ENCODE measurements at places on chromosomes 12 and 14.

DNA sequence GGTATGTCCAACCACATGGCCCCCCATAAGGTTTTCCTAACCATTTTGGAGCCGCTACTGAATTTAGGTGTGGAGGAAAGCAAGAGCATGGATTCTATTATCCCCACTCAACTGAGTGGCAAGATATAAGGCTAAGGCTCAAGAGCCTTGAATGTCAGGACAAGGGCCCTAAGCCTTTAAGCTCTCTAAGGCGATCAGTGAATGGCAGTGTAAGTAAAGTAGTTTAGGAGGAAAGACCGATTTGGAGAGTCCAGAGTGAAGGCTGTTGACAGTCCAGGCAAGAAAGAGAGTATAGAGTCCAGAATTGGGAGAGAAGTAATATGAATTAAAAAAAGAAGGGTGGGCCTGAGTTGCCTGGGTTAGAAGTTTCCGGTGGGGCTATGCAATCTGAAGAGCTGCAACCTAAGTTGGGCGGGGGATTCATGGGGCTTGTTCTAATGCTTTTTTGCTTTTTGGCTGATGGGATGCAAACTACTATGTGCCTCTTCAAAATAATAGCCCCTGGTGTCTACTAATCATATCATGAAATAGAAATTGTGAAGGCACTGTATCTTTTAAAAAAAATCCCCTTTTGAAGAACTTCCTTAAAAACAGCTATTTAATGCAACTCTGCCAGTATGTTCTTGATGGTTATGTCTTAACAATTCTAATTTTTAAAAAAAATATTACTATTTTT, at the start of gene SPIC:
SPIC (plus strand) TSS at position 626 of the 676 bp plus-strand sequence. CDS start 1,569 bp downstream, outside the sequence.
- DNase-seq = no peak

GRCh38 chr12:63897931-63898330, 53.4 kb downstream of the SRGAP1 start:
- DNase-seq = no peak

DNA sequence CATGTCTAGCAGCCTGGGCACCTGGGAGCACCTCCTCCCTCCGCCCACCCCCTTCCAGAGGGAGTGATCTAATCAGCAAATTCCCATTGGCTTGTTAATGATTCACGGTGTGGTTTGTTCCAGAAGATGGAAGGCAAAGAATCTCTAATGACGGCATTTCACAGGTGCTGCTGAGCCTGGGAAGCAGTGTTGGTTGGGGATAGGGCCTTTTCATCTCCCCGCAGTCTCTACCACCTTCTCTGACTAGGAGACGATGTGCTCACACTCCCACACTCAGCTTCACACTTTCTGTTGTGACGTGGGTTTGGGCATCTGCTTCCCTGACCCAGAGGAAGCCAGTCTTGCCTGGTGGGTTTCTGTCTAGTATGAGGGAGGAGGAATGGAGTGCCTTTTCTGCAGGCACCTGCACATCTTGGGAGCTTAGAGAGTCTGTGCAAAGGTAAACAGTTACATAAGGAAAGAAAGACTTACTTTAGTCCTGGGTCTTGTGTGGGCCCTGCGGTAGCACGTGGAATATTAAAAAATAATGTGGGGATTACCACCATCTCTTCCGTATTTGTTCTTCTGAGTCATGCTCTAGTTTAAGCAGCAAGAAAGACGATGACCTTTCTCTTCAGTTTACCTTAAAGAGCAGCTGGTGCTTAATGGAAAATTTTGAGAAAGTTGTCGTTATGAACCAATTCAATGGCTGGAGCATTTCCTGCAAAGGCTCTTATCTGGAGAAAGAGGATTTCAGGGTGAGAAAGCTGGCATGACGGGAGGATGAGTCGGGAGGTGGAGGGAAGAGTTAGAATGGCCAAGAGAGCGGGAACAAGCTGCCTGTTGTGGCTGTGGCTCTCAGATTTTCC, 70.6 kb upstream of the ARHGAP5 start:
- DNase-seq = no peak

GRCh38 chr12:47992776-47993175, 11.5 kb downstream of the COL2A1 start:
- DNase-seq = no peak

- no peak for DNase-seq
These were observed 311.4 kb upstream of the ATP2B1 start for GRCh38 chr12:90020014-90020413.

DNA sequence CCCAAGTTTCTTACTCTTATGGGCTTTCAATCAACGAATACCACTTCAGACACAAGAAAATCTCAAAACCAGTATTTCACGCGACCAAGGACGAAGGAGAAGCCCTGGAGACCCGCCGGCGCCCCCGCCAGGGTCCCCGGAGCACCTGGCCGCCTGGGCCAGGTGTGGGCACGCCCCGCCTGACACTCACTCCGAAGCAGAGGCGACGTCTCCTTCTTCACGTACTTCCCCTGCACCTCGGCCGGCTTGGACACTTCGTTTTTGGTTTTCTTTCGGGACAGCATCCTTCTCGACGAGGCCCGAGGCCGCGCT, 466 bp downstream of the SAV1 start:
- no peak for DNase-seq

DNA sequence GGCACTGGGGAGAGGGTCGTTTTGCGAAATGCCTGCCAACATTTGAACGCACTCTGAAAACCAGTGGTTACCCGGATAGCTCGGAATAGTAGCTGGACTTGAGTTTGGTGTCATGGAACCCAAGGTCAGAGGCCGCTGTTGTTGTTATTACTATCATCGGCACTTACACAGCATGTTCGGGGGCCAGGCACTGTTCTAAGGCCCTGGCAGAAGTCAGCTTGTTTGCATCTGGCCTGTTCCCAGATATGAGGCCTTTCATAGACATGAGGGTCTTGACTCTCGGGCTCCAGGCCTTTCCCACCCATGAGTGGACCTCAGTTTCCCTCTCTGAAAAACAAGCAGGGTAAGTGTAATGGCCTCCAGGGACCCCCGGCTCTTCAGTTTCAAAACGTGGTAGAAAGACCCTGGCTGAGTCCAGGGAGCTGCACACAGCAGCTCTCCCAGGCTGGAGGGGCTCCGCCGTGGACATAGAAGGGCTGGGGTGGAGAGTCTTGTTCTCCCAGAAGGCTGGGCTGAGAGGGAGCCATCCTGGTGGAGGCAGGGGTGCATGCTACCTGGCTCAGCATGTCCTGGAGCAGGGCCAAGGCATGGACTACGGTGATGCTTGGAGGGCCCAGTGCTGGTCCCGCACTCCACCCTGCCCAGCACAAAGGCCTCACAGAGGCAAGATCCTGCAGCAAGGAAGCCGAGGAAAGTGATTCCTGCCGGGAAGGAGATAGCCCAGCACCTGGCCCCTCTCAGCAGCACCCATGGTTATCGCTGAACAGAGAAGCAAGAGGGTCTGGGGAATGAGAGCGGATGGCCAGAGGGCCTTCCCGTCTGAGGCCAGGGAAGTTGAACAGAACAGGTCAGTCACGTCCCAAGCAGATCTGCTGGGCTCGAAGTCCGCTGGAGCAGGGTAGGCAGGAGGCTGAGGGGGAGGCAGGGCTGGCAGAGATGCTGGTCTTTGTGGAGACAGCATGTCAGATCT, 63.5 kb upstream of the C14orf180 start:
- DNase-seq = no peak

DNA sequence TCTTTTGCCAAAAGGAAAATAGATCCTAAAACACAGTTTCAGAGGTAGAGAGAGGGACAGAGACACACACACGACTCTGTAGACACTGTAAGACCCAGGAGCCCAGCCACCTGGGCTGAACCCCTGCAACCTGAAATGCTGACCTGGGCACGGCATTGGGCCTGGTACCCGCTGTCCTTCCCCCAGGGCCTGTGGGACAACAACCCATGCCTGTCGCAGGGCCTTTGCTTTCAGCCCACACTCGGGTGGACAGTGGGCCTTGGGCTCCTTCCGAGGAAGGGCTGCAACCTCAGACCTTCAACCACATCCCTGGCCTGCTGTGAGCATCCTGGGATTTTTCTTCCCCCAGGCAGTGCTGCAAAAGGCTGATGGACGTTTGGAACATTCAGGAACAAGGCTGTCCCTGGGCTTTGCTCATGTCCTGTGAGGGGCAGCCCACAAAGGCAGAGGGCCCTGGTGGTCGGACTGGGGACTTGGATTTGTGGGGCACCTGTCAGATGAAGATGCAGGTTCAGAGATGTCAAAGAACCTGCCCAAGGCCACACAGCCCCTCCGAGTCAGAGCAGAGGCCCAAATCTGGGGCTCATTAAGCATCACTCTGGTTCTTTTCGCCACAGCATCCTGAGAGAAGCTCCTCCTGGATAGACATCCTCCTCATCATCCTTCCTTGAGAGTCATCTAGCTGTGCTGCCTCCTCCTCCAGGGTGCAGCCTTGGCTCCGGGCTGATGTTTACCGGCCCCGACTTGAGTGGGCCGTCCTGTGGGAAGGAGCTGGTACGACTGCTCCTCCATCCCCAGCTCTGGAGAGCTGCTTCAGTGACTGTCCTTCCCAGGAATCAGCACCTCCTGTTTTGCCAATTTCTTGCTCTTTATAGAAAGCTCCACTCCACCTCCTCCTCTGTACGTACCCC, 32.7 kb downstream of the CCDC92 start:
- DNase-seq = no peak

- DNase-seq = no peak
These were observed 34.3 kb upstream of the DICER1 start for GRCh38 chr14:95191445-95192199.

DNA sequence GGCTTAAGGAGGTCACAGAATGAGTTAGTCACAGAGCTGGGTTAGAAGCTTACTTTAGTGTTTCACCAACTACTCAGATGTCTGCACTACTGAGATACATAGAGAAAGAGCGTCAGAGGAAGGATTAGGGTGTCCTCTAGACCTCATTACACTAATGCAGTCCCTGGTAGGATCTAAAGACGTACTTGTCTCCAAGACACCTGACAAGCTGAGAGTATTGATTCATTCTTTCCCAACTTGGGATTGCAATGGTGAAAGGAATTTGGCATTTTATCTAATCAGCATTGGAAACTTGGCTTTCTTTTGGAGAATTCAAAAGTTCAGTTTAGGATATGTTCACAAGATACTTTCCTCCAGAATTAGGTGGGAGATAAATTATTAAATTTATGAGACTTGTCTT, 402.1 kb downstream of the ZFP36L1 start:
- no peak for DNase-seq

- DNase-seq = no peak
These were observed 180.2 kb downstream of the FOXN3 start for GRCh38 chr14:89236851-89237250.

- no peak for DNase-seq
These were observed 138.2 kb upstream of the LHX5 start for GRCh38 chr12:113609692-113610469.

DNA sequence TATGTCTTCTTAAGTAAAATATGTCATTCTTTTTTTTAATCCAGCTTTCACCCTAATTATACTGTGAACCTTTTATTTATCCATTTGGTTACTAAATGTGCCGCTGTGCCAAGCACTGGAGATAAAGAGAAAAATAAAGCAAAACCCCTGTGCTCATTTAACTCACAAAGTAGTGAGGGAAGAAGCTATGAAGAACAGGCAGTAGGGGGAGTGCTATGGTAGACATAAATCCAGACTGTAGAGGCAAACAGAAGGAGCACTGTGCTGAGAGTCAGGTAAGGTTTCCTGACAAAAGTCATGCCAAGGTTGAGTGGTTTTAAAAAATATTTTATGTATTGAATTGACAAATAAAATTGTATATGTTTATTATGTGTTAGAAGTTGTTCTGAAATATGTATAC, 188.5 kb upstream of the SYT10 start:
- DNase-seq = no peak

- DNase-seq = no peak
These were observed 1.6 kb upstream of the SNRPF start for GRCh38 chr12:95857156-95857555.

GRCh38 chr12:64840119-64840518, 15.7 kb downstream of the TBC1D30 start:
- DNase-seq = no peak

- no peak for DNase-seq
These were observed 90.6 kb upstream of the BCL2L14 start for GRCh38 chr12:11980115-11980514.

DNA sequence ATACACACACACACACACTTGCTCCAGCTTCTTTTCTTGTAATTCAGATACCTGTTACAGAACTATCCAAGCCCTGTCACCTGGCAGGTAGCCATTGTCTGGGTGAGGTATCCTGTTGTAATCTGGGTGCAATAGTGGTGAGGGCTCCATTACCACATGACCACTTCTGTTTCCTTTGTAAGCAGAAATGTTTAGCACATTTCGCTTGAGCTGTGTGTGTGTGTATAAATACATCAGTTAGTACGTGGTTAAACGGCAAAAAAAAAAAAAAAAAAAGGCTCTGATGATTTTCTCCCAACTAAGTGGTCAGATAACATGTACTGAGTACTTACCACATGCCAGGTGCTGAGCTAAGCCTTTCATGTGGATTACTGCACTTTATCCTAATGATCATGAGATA, 129.3 kb upstream of the SSTR1 start:
- peak; percentile 18 for DNase-seq

All from stimulated activated CD4-positive, alpha-beta T cell treated with anti-CD3 and anti-CD28 coated beads, Interleukin-1b, Interleukin-23, amount 100 ng/mL, for 1 hour (primary cell).